ENCODE measurements at places on chromosomes 16 and 17. TPM values are rescaled to one million over a fixed set of nuclear protein-coding genes. Genes with fewer than 3 reads are reported as not detected.

The CCL17 gene
- not detected for total RNA-seq

The HOXB8 gene
- not detected for total RNA-seq

The CDRT15 gene
- not detected for total RNA-seq

DNA sequence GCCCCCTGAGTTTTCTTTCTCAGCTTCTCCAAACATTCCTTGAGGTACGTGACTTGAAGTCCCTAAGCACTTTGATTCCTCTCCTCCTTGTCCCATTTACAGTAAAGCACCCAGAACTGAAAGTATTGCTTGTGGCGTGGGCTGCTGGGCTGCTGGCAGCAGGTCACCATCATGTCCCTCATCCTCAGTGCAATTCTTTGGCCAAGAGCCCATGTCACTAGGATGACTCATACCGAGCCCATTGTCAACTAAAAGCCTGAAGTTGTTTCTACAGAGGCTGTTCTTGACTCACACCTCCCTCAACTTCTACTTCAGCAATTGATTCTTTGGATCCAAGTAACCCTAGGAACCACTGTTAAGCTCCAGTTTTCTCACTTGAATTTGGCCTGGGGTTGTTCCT lies 54.3 kb downstream of the KPNA2 start:
- peak; percentile 52 for DNase-seq
- H3K4me3 ChIP-seq, result no peak overlapping the region
- H3K36me3 ChIP-seq, result no peaks in the 10 kb centered on the region
- no peaks in the 10 kb centered on the region for H3K27me3 ChIP-seq
- H3K27ac ChIP-seq, result no peak overlapping the region

DNA sequence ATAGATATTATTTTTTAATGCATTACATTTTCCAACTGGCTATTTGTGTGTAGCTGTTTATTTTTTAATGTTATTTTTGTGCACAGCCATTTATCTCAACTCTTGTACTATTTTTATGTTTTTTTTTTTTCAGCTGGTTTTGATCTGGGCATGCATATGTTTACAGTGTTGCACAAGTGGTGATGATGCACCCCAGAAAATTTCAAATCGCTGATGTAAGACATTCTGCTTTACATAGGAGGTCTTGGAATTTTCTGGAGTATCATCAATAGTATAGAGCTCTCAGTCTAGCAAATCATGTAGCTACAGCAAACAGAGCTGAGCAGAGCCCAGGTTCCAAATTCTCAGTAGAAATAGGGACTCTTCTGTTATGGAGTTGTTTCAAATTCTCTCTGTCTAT lies 30.2 kb downstream of the CACNG5 start:
- H3K4me3 ChIP-seq, result no peak overlapping the region
- peaks cover 39% of the 10 kb centered on the region for H3K27me3 ChIP-seq
- peaks cover 6% of the 10 kb centered on the region for H3K36me3 ChIP-seq
- H3K4me1 ChIP-seq, result no peaks in the 10 kb centered on the region

- peak; percentile 4 for DNase-seq
- no peaks in the 10 kb centered on the region for H3K4me1 ChIP-seq
- H3K27ac ChIP-seq, result no peak overlapping the region
- no peaks in the 10 kb centered on the region for H3K36me3 ChIP-seq
- H3K4me3 ChIP-seq, result no peak overlapping the region
Measured at GRCh38 chr17:61000911-61001310, 323.3 kb downstream of the BCAS3 start.

DNA sequence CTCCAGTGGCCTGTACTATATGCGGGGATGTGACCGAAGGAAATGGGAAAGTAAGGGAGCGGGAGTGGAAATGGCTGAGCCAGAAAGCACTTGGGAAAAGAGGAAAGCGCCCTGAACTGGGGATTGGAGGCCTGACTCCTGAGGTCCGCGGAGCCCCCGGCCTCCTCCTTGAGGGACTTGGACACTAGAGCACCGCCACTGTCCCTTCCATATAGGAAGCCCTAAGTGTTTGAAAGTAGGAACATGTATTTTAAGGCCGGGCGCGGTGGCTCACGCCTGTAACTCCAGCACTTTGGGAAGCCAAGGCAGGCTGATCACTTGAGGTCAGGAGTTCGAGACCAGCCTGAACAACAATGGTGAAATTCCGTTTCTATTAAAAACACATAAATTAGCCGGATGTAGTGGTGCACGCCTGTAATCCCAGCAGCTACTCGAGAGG lies 530 bp upstream of the ZDHHC7 start:
- no peak for DNase-seq
- H3K27me3 ChIP-seq, result no peaks in the 10 kb centered on the region
- H3K4me3 ChIP-seq, result peak overlapping the region; percentile 84
- H3K4me1 ChIP-seq, result peaks cover 10% of the 10 kb centered on the region
- H3K27ac ChIP-seq, result peak overlapping the region; percentile 99

GRCh38 chr17:4986403-4986802 lies 1.1 kb downstream of the CAMTA2 start:
- H3K4me1 ChIP-seq, result peaks cover 28% of the 10 kb centered on the region
- DNase-seq, result peak; percentile 39
- no peaks in the 10 kb centered on the region for H3K27me3 ChIP-seq
- H3K36me3 ChIP-seq, result peaks cover 25% of the 10 kb centered on the region
